ENCODE measurements at places on chromosomes 5 and 9.

- H3K36me3 ChIP-seq = no peaks in the 10 kb centered on the region
- no peak overlapping the region for H3K27ac ChIP-seq
These were observed 281.6 kb downstream of the MAST4 start for GRCh38 chr5:66877843-66878242.

GRCh38 chr9:113857875-113858274 lies 18.2 kb upstream of the ZNF618 start:
- no peak overlapping the region for H3K27ac ChIP-seq
- H3K27me3 ChIP-seq = no peaks in the 10 kb centered on the region
- no peak overlapping the region for H3K4me3 ChIP-seq
- no peak for DNase-seq

GRCh38 chr9:111948951-111949350 lies 52.3 kb downstream of the UGCG start:
- no peak overlapping the region for H3K4me3 ChIP-seq
- H3K27ac ChIP-seq = no peak overlapping the region
- H3K4me1 ChIP-seq = no peaks in the 10 kb centered on the region
- no peak for DNase-seq

DNA sequence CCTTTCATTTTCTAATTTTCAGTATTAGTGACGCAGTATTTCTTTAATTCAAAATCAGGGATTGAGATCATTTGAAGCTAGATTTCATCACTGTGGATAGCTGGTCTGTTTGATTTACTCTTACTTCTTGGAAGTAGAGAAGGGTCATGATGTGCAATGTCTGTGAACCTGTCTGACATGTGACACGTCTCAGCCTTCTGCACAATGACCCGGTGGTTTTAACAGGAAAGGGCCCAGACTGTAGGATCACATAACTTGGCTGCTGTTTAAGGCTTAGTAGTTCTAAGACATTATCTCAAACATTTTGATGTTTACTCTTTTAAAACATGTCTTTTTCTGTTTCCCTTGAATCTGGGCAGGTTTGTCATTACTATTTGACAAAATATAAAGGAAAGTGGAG lies 823.3 kb upstream of the NUDT12 start:
- no peaks in the 10 kb centered on the region for H3K27me3 ChIP-seq
- H3K4me1 ChIP-seq = peaks cover 1% of the 10 kb centered on the region
- no peak overlapping the region for H3K4me3 ChIP-seq
- H3K36me3 ChIP-seq = no peaks in the 10 kb centered on the region

- no peaks in the 10 kb centered on the region for H3K4me1 ChIP-seq
- no peak overlapping the region for H3K4me3 ChIP-seq
- no peak overlapping the region for H3K27ac ChIP-seq
- no peaks in the 10 kb centered on the region for H3K36me3 ChIP-seq
These were observed 31.2 kb upstream of the LAMC3 start for GRCh38 chr9:130977811-130978221.
